ENCODE measurements at places on chromosomes 3 and 15.

DNA sequence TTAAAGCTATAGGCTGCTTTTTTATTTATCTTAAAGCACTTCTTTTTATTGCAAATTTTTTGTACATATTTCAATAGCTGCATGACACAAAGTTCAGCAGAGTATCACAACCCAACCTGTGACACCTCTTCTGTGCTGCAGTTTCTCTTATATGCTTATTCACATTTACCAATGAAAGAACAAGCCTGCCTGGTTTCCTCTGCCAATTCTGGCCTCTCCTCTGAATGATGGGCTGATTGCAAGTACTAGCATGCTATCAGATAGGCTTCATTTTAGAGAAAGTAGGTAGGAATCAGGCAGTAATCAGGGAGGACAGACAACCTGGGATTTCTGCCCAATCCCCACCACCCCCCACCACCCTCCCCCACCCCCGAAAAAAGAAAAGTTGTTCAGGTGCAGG lies 26.6 kb downstream of the ACKR4 start:
- DNase-seq, result no peak

DNA sequence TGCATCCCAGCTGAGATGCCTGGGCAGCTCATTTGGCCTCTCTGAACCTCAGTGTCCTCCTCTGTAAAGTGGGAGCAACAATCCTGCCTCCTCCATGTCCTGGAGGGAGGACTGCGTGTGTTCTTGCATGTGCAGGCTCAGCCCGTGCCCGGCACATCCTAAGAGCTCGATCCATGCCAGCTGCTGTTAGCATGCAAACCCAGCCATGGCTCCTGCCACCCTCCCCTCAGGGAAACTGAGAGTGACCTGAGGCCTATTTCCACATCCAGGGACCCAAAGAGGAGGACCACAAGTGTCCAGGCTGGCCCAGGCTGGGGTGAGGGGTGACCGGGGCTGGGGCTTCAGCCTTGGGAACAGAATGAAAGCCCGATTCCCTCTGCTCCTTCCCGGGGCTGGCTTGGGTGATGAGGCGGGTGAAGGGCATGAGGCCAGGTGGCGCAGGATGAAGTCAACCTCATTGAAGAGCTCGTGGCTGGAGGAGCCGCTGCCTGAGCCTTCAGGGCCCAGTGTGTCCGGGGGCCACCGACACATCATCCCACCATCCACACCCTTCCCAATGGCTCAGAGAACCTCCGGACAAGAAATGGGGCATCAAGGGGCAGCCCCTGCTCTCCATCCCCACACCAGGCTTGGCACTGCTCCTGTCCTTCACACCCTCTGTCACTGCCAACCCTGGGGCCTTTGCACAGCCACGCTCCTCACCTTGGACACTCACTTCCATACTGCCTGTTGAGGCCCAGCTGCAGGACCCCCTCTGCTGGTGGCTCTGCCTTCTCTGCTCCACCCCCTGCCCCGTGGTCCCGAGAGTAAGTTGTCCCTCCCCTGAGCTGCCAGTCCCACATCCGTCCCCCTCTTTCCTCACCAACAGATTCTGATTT lies 42.5 kb downstream of the ADAMTS7 start:
- no peak for DNase-seq

GRCh38 chr3:116029266-116029665 lies 406.0 kb downstream of the GAP43 start:
- no peak for DNase-seq

DNA sequence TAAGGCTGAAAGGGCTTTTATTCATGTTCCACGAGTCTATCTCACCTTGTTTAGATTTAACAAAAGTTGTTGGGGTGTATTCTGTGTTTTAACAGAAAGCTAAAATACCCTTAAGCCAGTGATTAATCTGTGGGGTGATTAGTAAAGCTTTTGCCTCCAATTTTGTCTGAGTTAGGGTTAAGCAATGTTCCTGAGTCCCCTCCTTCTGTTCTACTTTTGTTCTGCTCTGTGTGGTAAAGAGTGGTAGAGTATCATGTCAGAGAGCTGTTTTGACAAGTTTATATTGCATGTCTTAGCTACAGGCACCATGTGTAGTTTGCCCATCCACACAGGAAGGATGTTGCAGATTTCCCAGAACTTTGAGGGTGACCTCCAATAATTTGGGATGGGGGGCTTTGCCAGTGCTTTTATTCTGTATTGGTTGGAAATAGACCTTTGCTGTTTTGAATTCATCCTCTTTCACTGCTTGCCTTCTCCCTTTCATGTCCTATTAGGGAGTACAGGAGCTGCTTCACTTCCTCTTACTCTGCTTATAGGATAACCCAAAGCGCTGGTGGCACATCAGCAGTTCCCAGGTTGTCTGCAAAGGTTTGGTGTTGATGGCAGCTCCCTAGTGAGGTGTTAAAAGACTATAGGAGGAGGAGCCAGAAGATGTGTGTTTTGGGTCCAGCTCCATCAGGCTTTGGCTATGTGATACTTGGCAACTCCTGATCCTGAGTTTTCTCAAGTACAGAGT lies 7.4 kb downstream of the PDE8A start:
- DNase-seq, result no peak

- DNase-seq, result no peak
These were observed 2.8 kb upstream of the CCR3 start for GRCh38 chr3:46239301-46239938.

GRCh38 chr3:187969581-187969950 lies 184.4 kb upstream of the LPP start:
- DNase-seq, result no peak

- DNase-seq, result no peak
These were observed 824.5 kb downstream of the CADM2 start for GRCh38 chr3:85783291-85783690.

GRCh38 chr3:82157952-82158351 lies 396.5 kb upstream of the GBE1 start:
- no peak for DNase-seq

DNA sequence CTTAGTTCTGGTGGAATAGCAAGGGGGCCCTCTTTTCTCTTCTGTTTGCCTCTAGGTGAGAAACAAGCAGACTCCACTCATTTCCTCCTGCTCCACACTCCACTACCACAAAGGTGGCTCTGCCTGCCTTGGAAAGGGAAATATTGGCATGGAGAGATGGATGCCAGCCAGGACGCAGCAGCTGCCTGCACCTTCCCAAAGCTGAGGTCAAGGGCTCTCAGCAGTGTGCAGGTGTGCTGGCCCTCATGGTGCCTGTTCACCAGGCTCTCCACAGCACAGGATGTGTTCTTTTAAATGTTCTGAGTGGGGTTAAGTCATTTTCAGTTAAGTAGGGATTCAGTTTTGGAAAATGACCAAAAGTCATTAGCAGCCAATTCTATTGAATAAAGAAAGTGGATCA lies 211.2 kb upstream of the STRIT1 start:
- DNase-seq, result no peak

DNA sequence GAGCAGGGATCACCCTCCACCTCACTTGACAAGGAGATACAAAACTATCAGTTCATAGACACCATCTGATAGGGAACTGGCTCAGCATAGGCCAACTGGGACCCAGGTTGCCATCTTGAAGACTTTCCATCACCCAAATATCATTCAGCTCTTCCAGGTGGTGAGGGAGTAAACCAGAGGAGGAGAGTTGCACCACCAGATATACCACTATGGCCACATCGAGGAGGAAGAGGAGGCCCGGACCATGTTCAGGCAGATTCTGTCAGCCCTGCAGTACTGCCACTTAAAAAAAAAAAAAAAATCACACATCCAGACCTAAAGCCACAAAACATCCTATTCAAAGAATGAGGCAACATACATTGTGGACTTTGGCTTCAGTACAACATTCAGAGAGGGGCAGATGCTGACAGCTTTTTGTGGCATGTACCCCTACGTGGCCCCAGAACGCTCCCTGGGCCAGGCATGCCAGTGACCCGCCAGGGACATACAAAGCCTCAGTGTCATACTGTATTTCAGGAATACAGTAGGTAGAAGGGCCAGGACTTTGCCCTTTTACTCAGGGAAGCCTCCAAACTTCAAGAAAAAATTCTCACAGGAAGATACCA lies 18.4 kb upstream of the EMC3 start:
- no peak for DNase-seq

- DNase-seq, result no peak
These were observed 851 bp downstream of the AP2M1 start for GRCh38 chr3:184175506-184175905.

GRCh38 chr3:46119709-46120498 lies 88.2 kb downstream of the CCR1 start:
- DNase-seq, result no peak

GRCh38 chr3:161104561-161105551 lies at the start of gene B3GALNT1:
Gene B3GALNT1 (minus strand): TSS chr3:161105349. CDS start chr3:161086754, 18,595 bp downstream.
- DNase-seq, result peak; percentile 70

DNA sequence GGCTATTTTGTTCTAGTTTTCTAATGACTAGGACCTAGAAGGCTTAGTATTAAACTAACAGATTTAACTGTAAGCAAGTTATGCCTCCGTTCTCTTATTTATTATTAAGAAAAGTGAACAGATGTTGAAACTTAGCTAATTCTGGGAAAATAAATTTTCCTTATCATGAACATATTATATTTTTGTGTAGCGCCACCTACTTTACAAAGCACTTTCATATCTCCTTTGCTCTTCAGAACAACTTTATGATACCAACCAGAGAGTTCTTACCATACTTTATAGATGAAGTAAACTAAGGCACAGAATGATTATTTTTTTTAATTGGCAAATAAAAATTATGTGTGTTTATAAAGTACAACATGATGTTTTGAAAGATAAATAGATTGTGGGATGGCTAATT lies 59.4 kb downstream of the NME9 start:
- DNase-seq, result no peak

- no peak for DNase-seq
These were observed 47.6 kb upstream of the TRPM1 start for GRCh38 chr15:31149088-31149505.

GRCh38 chr3:7461202-7461825 lies 600.4 kb downstream of the GRM7 start:
- no peak for DNase-seq

- peak; percentile 40 for DNase-seq
These were observed 6.2 kb downstream of the MELTF start for GRCh38 chr3:197023241-197023997.

GRCh38 chr3:52025453-52025852 lies 29.8 kb upstream of the RPL29 start:
- no peak for DNase-seq

DNA sequence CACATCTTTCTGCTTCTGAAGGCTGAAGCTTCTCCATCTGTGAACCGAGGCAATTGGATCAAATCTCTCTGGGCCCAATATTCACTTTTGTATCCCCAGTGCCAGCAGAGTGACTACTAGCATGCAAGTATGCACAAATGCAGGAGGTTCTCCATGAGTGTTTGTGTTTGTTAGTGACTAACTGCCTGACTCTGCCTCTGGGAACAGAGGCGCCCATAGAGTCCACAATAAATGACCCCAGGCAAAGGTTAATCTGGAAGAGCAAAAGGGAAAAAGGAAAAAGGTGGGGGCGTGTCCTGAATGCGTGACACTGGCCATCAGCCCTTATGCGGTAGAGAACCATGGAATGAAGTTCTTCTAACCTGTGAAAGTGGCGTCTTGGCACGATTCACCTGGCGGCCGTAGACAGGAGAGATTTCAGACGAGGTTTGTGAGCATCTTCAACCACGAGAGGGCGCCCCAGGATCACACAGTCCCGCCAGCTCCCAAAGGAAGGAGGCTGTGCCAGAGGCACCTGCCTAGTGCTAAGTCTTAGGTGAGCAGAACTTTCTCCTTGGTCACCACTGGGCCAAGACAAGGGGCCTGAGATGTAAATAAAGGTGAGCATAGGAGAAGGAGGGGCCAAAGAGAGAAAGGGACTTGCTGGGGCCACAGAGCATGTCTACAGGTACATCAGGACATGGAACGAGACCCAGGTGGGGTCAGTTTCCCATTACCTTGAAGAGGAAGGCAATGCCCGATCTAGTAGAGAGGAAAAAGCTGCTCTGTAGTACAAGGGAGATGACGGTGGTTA lies 44.2 kb downstream of the RBPMS2 start:
- DNase-seq, result peak; percentile 79

GRCh38 chr3:8324747-8325146 lies 176.9 kb upstream of the LMCD1 start:
- no peak for DNase-seq

DNA sequence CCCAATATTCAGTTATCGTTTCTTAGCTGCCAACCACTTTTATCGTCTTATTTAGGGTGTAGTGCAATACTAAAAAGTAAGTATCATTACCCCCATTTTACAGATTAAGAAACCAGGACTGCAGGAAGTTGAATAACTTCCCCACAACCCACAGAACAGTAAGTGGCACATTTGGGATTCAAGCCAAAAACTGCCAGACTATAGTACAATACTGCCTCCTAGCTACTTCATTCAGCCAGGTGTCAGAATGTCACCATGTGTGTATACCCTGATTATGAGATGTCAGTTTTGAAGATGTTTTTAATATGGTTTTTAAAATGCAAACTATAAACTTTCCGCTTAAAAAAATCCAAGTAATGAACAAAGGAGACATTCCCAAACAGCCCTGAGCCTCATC lies 74.2 kb upstream of the PROK2 start:
- peak; percentile 0 for DNase-seq

DNA sequence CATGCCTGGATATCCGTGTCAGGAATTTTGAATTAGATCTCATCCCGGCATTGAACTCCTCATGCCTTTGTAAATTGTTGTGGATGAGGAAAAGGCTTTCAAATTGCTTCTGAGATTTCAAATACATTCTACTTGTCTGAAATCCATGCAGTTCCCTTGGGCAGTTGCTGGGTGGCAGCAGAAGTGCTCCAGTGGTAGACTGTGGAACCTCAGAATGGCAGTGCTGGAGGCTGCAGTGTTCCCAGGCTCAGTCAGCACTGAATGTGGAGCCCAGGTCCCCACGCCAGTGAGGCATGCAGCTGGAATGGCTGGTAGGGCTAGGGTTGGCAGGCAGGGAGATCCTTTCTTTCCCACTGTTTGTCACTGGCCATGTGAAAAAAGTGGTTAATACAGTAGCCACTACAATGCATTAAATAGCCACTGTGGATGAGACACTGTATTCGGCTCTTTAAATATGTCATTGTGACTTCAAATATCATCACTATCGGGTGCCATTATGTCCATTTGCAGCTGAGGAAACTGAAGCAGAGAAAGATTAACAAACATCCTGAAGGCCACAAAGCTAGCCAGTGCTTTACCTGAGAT lies 98.6 kb downstream of the TPRG1 start:
- DNase-seq, result peak; percentile 87

DNA sequence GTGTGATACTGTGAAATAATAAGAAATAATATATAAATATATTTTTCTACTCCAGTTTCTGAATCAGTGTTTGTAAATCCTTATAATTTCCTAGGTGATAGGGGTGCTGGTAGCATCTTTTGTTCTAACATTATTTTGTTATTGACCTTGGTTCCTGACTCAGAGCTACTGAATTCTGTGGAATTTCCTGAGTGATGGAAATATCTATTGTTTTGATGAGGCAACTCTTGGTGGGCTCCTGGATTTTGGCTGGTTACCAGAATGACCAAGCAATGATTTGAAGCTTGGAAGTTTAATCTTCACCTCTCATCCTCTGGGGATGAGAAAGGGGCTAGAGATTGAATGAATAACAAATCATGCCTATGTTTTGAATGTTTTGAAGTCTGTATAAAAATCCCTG lies 377.3 kb downstream of the LPP start:
- DNase-seq, result no peak

- DNase-seq, result no peak
These were observed 40.6 kb downstream of the ITPR1 start for GRCh38 chr3:4533489-4534443.

GRCh38 chr15:99630607-99631131 lies 64.9 kb downstream of the MEF2A start:
- no peak for DNase-seq

- DNase-seq, result no peak
These were observed 30.4 kb upstream of the TM4SF1 start for GRCh38 chr3:149407898-149408297.

GRCh38 chr3:13892304-13892703 lies 12.4 kb upstream of the WNT7A start:
- no peak for DNase-seq

Measured in NCI-H1436 (cell line).